NCI-H2171 (cell line): ENCODE measurements at places on chromosomes 4 and X.

DNA sequence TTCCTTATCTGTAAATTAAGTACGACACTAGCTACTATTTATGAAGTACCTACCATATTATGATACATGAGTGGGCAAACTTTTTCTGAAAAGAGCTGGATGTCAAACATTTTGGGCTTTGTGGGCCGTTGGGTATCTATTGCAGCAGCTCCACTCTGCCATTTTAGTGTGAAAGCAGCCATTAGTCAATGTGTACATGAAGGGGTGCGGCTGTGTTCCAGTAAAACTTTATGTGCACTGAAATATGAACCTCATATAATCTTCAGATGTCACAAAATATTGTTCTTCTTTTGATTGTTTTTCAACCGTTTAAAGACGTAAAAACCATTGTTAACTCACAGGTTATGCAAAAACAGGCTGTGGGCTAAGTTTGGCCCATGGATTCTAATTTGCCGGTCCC is 14.1 kb downstream of the PRPS2 start:
- DNase-seq: no peak

GRCh38 chrX:149073479-149073878 is 431.6 kb downstream of the IDS start:
- DNase-seq: no peak

- no peak for DNase-seq
These were observed 16.5 kb upstream of the BMPR1B start for GRCh38 chr4:94741304-94741703.

DNA sequence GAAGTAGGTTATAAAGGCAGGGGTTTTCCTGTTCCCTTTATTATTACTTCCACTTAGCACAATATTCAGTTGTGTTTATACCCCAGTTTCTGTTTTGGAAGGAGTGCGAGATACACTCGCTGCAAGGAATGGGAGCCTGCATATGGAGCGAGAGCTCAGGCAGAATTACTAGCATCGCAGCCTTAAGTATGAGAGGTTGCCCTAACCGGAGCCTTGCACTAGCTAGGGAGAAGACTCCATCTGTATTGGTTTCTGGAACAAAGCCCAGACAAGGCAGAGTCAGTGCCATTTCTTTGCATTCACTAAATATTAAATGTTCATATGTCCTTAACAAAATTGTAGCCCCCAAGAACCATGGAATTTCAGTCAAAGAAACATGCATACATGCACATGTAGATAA is 6.2 kb upstream of the DCTD start:
- no peak for DNase-seq

- no peak for DNase-seq
These were observed 24.7 kb downstream of the RBPJ start for GRCh38 chr4:26345565-26345938.

GRCh38 chr4:157115613-157116335 is 39.8 kb downstream of the GLRB start:
- DNase-seq: no peak

DNA sequence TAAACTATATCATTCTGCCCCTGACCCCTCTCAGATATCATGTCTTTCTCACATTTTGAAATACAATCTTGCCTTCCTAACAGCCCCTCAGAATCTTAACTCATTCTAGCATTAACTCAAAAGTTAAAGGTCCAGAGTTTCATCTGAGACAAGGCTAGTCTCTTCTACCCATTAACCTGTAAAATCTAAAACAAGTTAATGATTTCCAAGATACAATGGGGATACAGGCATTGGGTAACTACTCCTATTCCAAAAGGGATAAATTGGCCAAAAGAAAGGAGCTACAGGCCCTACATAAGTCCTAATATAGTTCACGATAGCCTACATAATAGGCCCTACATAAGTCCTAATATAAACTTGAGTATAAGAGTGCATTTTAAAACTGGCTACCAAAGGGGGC is 18.9 kb downstream of the ADH6 start:
- no peak for DNase-seq

- DNase-seq: no peak
These were observed 331.7 kb upstream of the GIMD1 start for GRCh38 chr4:106700321-106700720.

- DNase-seq: no peak
These were observed 160.1 kb upstream of the GYPA start for GRCh38 chr4:144300616-144301015.

DNA sequence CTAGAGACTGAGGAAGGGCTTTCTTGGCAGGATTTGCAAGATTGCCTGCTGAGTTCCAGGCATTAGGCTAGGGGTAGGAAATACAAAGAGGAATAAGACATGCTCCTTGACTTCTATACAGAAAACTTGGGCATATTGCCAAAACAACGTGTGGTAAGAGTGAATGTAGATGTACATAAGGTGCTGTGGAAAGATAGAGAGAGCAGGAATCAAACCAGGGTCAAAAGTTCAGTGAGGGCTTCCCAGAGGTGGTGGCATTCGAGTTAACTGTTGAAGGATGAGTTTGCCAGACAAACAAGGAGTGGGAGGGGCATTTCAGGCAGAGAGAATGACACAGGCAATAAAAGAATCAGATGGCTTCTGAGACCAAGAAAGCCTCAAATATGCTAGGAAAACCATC is 187.9 kb downstream of the KDR start:
- DNase-seq: peak; percentile 4

GRCh38 chr4:53963336-53963735 is 101.1 kb downstream of the CHIC2 start:
- DNase-seq: no peak

DNA sequence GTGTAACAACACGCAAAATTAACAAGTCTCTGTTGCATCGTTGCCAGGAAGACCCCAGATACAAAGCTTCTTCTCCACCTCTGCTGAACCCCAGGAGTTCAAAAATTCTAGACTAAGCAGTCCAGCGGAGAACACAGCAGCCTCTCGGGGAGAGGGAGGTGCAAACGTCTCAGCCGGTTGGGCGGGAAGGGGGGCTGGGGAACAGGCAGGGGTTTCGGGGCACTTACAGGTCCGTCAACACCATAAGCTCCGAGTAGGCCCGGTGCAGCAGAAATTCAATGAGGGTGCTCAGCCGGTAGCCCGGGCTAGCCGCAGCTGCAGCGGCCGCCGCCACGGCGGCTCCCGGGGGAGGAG is 394 bp downstream of the MED14 start:
- peak; percentile 2 for DNase-seq

GRCh38 chr4:54229631-54230483 is 764 bp downstream of the PDGFRA start:
- DNase-seq: no peak

DNA sequence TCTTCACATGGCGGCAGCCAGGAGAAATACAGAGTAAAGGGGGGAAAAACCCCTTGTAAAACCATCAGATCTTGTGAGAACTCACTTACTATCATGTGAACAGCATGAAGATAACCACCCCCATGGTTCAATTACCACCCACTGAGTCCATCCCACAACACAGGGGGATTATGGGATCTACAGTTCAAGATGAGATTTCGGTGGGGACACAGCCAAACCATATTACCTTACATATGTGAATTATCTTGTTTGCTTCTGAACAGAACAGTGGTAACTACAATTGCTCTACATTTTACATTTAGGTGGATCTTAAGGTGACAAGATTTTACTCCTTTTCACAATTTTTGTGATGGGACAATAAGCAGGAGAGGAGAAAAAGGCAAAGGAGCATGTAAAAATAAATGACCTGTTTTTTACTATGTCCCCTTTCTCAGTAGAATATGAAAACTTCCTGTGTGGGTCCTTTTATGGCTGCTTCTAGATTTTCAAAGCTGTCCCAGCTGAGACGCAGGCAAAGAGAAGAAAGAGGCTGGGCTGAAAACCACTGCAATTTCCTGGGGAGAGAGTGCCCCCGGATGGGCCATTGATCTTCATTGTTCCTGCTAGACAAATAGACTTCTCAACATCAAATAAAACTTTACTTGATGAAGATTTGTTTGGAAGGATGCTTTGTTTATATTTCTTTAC is 45.9 kb upstream of the PGM2 start:
- no peak for DNase-seq

DNA sequence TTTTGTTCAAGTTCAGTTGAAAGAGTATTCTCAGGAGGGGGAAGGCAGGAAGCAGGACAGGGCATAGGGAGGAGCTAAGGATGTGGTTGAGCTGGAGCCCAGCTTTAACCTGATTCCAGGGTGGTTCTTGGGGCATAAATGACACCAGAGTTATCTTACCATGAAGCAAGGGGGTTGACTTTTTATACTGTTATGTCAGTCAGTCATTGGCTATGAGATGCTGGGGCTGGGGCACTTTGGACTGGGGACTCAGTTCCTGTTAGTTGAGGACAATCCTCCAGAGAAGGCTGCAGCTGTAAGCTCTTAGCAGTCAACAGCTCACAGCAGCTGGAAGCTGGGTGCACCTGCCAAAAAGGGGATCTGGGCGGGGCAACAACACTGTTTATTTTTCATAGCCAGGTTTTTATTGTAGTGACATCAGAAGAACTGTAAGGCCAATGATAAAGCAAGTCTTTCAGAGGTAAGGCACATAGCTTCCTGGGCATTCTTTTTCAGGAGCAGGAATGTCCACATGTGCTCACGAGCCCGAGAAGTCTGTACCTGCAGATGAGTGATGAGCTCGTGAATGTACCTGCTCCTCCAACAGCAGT is 78.5 kb downstream of the MID1IP1 start:
- no peak for DNase-seq

GRCh38 chrX:6227935-6228334 is 732 bp downstream of the NLGN4X start:
- no peak for DNase-seq

DNA sequence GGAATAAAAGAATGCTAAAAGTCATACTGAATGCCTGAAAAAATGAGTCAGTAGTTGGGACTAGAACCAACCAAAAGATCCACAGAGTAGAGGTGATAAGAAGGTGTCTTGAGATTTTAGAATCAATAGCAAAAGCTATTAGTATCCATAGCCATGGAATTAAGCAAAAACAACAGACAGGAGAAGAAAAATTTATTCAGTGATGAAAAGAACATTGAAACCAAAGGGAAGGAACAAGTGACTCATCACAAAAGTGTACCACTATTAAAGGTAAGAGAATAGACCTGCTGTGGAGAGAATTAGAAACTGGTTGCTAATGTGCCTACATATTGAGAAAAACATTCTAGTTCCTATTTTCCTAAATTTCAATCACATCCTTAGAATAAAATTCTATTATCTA is 182.0 kb upstream of the NEIL3 start:
- no peak for DNase-seq

DNA sequence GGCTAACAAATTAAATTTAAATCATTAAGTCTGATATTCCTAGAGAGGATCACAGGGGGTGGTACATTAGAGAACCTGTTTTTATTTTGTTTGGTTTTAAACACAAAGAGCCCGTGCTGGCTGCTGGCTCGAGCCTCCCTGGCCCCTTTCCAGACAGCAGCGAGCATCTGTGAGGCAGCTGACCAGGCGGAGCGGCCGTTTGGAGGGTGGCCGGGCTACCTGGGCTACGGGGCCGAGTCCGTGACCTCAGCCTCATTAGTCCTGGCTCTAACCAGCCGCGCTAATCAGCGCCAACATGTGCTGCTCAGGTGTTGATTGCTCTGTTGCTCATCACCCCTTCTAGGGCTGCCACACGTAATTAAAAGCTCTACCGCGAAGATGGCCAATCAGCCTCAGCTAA is 35.3 kb downstream of the DCTD start:
- no peak for DNase-seq
